Stimulated activated CD4-positive, alpha-beta T cell treated with anti-CD3 and anti-CD28 coated beads, Interleukin-2, amount 100 ng/mL, for 24 hours (primary cell): ENCODE measurements at places on chromosomes 7 and 10.

DNA sequence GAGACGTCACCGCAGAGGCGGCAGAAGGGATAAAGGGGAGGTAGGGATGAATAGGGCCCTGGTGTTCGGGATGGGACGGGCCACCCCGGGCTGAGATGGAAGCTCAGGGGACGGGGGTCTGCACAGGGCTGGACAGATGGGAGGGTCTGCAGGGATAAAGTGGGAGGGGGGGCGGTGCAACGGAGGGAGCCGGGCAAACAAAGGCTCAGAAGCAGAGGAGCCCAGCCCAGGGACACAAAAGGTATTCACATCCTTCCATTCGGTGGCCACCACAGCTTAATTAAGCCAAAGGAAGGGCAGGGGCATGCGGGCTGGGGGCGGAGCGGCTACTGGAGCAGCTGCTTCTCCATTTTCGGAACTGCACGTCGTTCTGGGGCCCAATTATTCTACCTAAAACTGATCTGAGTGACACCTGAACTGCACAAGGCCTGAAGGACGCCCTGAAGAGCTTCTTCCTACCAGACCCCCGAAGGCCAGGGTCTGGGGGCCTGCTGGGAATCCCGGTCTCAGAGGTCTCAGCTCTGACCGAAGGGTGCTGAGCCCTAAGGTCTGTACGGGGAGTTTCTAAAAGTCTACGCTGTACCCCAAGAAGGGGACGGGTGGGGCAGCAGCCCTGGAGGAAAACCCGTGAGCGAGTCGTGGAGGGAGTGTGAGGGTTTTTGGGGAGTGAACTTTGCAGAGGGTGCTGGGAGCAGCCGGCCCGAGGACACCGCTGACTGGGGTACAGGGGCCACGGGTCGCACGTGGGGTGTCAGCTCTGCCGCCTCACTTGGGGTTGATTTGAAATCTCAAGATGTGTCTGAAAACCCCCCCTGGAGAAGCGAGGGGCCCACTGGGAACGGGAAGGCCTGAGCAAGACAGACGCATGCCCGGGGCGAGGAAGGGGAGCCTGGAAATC lies 334.8 kb downstream of the DNAJB6 start:
- DNase-seq = no peak

GRCh38 chr7:110894111-110894510 lies 196.8 kb upstream of the LRRN3 start:
- no peak for DNase-seq

DNA sequence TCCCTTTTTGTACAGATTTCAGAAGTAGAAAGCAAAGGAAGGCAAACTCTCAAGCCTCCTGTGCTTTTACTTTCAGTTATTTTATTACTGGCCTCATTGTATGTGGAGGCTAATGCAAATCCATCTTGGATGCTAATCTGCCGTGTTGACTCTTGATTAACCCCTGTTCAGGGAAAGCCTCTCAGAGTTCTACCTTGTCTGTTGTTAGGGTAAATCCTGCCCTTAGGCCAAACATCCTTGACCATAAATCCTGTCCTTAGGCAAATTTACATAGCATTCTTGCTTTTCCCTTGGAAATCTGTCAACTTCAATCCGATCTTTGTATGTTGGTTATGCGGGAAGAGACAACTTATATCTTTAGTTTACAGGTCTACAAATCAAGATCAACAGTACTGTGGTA lies 709.9 kb upstream of the LRRTM3 start:
- no peak for DNase-seq

DNA sequence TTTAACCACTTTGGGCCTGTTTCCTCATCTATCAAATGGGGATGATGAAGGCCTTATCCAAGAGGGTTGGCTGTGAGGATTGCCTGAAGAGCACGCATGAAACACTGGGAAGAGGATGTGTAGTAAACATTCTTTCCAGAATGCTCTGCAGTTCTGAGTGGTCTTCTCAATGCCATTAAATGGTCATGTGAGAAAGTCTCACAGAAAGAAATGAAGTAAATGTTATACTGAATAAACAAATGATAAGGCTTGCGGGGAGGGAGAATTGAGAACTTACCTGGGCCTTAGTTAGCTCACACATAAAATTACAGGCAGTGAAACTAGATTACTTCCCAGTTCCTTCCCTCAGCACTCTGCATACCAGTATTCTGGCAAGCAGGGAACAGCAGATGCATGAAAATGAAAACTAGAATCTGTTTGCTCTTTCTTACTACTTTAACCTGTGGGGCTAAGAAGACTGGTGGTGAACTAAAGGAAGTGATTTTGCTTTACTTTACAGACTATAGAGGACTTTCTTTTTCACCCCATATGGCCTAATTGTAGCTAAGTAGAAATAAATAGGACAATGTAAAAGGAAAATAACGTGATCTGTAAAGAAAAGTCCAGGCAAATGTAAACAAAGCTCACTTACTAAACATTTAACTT lies 135.3 kb upstream of the CCDC6 start:
- DNase-seq = no peak

- no peak for DNase-seq
Observed at GRCh38 chr10:108684431-108684830, 1238.9 kb downstream of the XPNPEP1 start.

- DNase-seq = no peak
Observed at GRCh38 chr7:31957090-31957720, 113.0 kb downstream of the PDE1C start.

- no peak for DNase-seq
Observed at GRCh38 chr10:22259280-22259679, 41.5 kb upstream of the EBLN1 start.

- no peak for DNase-seq
Observed at GRCh38 chr7:106121189-106121810, 9.2 kb upstream of the SYPL1 start.

GRCh38 chr7:16098058-16098457 lies 323.3 kb downstream of the CRPPA start:
- no peak for DNase-seq

- no peak for DNase-seq
Observed at GRCh38 chr7:158067931-158068482, 519.6 kb downstream of the PTPRN2 start.

DNA sequence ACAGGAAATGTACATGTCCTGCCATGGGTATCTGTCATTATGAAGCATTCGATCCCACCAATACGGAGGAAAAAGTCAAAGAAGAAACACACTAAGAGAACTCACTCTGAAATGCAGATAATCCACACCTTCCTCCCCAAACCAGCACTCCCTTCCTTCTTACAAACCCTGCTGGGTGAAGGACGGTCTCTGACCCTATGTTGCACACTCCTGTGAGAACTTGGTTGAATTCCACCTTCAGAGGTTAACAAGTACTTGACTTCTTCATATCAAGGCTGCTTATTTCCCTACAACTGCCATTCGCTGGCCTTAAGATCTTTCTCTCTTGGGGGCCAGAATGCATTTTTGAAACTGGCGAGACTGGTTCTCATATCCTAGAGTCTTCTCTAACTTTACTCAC lies 16.6 kb downstream of the YWHAG start:
- DNase-seq = no peak

GRCh38 chr7:14598978-14599377 lies 303.6 kb downstream of the DGKB start:
- no peak for DNase-seq

GRCh38 chr7:87456247-87456646 lies 19.2 kb downstream of the ABCB4 start:
- no peak for DNase-seq

DNA sequence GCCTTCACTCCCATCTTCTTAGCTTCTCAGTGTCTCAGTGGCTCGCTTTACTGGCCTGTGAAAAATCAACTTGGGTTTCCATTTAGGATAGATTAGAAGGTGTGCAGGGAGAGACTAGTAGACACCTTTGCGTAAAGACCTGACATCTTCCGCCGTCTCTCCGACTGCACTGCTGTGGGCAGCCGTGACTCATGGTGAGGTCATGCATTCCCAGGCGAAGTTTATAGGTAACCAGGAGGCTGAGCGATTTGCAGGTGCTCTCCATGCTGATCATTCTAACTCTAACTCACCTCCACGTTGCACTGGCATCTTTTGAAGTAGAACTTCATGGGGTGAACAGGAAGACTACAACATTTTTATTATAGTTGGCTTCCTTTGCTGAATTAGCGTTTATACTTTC lies 68.0 kb upstream of the ZNF438 start:
- DNase-seq = peak; percentile 70

GRCh38 chr7:134645935-134646334 lies 718 bp upstream of the BPGM start:
- no peak for DNase-seq

DNA sequence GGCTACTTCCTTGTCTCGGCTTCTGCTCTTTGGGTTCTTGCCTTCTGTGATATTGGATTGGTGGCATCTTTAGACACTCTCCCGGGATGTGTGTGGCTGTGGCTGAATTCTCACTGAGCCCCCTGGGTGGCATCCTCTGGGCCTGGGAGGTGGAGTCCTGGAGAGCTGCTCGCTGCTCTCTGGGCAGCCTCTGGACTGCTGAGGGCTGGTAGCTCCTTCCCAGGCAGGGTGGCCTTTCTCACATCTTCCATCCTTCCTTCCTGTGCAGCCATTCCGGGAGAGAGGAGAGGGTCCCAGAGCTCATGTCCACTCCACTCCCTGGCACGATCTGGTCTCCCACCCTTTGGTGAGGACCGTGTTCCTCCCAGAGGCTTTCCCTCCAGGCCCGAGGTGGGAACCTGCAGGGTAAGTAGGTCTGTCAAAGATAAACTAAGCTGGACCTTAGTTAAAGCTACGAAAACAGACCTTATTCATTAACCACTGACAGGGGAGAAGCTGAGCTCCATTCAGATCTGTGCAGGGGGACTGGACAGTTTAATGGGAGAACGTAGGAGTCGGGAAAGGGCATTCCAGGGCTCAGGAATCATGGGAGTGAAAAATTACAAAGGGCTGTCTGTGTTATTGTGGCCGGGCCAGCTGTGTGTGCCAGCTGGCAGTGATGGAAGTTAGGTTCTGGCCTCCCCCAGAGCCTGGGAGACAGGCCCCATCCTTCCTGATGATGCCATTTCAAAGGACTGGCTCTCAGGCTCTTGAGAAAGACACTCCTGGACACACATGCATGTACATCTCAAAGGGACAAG lies 8.7 kb downstream of the ATP6V0E2 start:
- no peak for DNase-seq

GRCh38 chr10:19316204-19316870 lies 267.7 kb downstream of the MALRD1 start:
- DNase-seq = no peak

DNA sequence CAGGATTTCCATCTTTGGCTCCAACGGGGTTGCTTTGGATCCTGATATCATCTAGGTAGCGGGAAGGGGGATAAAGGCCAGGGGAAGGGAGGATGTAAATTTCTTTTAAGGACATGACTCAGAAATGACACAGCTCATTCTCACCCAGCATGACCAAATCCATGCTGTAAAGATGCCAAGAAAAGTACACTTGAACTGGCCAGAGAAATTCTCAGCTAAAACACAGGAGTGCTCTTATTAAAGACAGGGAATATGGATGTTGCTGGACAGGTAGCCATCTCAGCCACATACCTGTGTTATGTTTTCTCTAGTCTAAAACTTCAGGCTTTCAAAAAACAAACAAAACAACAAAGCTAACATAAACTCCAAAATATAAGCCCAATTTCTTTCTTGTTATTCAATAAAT lies 68.3 kb downstream of the NAMPT start:
- DNase-seq = no peak

DNA sequence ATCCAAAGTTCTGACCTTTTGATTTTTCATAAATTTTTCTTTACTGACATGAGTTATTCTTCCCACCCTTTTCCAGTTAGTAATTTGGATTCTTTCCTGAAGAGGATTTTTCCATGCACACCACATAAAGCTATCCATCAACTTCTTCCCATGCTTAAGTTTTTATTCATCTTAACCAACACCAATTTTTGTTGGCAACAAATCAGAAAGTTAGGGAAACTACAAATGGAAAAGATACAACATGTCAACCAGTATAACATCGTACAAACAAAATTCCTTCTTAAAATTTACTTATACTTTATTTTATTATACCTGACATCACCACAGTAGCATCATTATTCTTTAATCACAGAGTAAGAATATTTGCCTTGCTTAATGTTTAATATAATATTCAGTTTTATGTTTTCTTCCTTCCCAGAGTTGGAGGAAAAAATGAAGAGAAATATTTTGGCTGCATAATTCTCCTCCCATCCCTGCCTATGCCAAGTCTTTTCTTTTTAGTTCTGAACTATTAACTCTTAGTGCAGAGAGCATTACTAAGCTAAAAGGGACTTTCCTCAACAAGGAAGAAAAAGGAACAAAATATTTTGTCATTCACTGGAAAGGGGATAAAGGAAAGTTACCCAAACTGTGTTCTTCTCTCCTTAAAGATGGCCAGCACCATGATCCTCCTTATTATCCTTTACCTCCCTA lies 67.5 kb upstream of the MEOX2 start:
- no peak for DNase-seq

- no peak for DNase-seq
Observed at GRCh38 chr7:74020390-74020789, 7.6 kb upstream of the ELN start.

GRCh38 chr10:128068398-128069285 lies 57.6 kb downstream of the MKI67 start:
- no peak for DNase-seq

DNA sequence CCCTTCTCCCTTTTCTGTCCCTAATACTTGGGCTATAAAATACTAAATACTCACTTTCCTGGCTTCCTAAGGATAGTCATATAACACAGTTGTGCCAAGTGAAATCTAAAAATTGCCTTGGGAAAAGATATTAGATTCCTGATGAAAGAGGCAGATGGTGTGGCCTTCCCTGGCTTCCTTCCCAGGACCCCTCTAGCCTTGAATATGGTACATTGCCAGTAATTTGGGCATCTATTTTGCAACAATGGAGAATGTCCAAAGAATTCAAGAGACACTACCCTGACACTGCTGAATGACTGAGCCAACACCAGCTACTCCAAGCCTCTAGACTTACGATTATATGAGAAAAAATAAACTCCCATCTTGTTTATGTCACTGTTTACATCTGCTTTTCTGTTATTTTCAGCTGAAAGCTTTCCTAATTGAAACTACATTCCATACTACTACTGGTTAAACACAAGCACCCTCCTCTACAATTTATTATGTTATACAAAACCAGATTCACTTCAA lies 17.9 kb downstream of the COPG2 start:
- no peak for DNase-seq

GRCh38 chr7:55100544-55101327 lies 81.9 kb downstream of the EGFR start:
- no peak for DNase-seq

GRCh38 chr7:82017334-82017943 lies 247.6 kb upstream of the HGF start:
- DNase-seq = no peak

DNA sequence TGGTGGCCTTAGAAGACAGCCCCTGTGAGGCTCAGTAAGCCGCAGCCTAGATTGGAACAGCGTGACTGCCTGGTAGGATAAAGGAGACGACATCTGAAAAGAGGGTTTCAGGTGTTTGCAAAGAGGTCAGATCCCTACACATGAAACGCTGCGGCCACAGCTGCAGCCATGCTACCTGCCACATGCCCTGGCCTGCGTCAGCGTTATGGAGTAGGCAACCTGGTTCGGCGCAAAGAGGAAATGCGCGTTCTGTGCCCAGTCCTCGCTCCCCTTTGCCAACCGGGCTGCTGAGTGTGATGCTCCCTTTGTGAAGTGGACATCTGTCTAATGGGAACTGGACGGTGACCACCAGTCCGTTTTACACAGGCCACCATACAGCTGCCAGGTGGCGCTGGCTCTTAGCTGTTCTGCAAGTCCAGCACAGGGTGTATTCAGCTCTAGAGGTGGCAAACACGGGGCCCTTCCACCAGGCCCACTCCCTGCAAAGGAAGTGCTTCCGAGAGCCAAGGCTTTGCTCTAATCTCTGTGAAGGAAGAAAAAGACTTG lies 160.3 kb downstream of the CELF2 start:
- DNase-seq = no peak
